GM12891 (cell line): ENCODE measurements at places on chromosomes 2 and 18.

DNA sequence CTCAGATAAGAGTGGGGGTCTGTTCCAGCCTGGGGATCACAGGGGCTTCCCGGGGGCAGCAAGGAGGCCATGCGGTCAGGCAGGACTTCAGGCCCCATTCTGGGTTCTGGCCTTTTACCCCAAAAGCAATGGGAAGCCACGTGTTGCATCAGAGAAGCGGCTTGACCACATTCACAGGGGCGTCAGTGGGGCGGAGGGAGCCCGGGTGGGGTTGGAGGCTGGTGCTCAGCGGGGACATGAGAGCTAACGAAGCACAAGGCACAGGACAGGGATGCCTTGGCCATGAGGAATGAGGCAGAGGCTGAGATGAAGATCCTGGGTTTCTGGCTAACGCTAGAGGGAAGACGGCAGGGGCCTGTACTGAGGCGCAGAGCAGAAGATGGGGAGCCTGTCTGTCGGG is 6.1 kb downstream of the HJURP start:
- DNase-seq = no peak

DNA sequence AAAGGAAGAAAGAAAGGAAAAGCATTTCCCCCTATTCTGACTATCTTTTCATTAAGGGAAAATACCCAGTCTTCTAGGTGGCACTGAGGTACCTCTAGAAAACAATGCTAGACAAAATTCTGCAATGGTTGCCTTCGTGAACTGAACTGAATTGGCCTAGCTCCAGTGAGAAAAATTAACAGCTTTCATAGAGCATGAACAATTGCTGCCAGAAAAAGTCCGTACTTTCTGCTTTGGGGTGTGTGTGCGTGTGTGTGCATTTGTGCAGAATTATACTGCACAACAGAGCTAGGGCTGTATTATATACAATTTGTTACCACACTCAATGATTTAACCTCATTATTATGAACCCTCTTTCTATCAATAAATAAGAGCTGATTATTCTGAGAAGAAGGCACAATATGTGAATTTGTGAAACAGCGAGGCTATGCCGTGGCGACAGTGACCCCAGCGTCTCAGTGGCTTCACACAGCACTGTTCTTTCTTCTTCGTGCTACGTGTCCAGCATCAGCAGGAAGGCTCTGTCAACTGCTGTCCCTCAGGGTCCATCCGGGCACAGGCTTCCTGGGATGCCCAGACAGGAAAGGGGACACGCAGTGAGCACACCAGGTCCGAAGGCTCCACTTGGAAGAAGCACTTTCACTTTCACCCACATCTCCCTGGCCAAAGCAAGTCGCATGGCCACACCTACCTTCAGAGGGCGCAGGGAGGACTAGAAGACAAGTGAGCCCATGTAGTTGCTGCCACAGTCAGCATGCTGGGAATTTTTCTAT is 47.5 kb downstream of the PTGR3 start:
- no peak for DNase-seq

- DNase-seq = no peak
These were observed 61.6 kb downstream of the HDAC4 start for GRCh38 chr2:239339241-239339640.

DNA sequence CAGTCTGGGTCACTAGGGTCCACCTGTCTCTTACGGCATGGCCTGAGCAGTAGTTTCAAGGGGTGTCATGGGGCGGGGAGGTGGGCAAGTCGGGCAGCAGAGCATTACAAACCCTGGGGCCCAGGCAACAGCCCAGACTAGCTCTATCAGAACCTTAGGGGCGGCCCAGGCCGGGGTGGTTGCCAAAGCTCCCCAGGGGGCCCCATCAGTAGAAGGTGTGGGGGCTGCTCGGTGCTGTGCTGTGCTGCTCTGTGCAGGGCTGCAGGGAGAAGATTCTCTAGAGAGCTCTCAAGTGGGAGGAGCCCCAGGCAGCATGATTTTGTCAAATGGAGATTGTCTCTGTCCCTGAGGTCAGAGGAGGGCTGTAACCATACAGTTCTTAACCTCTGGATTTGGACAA is 36.4 kb upstream of the SLC14A1 start:
- no peak for DNase-seq

DNA sequence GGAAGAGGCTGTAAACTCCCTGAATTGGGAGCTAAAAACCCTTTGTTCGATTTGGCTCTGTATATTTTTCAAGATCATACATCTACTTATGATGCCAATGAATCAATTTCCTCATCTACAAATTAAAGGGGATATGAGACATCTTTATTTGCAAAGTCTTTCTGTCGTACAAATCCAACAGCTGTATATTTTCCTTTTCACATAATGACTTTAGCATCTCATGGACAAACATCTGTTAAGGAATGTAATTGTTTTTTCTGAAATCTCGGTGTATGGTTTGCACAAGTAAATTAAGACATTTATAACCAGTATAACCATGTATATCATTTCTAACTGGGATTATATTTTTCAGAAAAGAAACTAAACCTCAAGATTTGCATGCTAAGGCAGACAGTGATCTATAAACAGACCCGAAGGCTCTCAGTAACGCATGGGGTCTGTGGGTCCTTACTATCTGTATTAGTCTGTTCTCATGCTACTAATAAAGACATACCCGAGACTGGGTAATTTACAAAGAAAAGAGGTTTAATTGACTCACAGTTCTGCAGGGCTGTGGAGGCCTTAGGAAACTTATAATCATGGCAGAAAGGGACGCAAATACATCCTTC is 130.8 kb downstream of the SLC8A1 start:
- DNase-seq = no peak

- no peak for DNase-seq
These were observed 48.7 kb upstream of the RGPD4 start for GRCh38 chr2:107777974-107778373.

DNA sequence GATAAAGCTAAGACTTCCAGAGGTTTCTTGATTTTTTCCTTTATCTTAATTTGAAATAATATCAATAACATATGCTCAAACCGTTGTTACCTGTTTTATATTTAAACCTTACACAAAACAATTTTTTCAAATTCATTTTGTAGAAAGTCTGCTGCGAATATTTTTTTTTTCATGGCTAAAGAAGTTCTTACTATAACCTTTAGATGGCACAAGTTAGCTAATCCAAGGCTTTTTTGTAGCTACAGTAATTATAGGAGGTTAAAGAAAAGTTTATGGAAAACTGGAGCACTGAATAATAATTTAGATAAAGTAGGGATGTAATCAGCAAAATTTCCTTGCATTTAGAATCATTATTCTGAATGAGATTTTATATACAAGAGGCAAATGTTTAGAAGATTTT is 78.0 kb upstream of the PNPT1 start:
- no peak for DNase-seq
